CD4-positive, alpha-beta T cell treated with Interleukin-17A for 1 hour (primary cell): ENCODE measurements at places on chromosomes 7 and 10.

GRCh38 chr7:27088002-27088922 is 7.5 kb downstream of the HOXA1 start:
- DNase-seq, result no peak

GRCh38 chr10:9339716-9340115 is 1285.2 kb downstream of the GATA3 start:
- no peak for DNase-seq

GRCh38 chr10:87750817-87751216 is 67.2 kb downstream of the ATAD1 start:
- DNase-seq, result no peak

- DNase-seq, result peak; percentile 32
Measured at GRCh38 chr7:148698007-148698396, 701 bp upstream of the CUL1 start.

DNA sequence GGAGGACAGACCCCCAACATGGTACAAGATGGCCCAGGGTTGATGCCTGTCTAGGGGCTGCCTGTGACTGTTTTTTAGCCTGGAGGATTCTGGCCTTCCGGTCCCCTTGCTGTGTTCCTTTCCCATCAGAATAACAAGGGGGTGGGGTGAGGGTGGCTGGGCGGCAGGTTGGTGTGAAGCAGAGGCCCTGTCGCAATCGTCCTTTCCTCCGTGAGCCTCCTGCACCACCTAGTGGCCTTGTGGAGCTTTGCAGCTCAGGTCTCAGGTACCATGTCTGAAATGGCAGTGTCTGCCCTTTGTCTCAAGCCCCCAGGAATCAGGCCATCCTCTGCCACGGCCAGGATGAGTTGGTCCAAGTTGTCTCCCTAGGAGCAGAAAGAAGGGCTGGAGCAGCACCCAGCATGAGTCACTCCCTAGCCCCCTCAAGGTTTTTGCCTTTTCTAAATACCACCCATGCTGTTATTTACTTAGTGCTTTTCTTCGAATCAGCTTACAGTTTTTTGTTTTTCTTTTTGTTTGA is 24.2 kb downstream of the TACR2 start:
- DNase-seq, result peak; percentile 87

DNA sequence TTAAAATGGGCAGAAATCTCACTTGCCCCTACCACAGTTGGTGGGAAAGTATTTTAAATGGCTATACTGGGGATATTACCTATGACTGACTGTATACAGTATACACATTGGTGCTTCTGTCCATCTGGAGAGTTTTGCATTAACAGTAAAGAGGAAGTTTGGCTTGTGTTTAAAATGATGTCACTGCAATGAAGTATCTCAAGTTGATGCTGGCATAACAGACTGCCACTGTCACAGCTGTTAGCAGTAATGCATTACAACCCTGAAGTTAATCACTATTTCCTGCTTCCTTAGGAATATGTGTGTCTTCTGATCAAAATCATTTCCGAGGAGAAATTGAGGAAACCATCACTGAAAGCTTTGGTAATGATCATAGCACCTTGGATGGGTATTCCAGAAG is 1.9 kb downstream of the DKK1 start:
- DNase-seq, result no peak

DNA sequence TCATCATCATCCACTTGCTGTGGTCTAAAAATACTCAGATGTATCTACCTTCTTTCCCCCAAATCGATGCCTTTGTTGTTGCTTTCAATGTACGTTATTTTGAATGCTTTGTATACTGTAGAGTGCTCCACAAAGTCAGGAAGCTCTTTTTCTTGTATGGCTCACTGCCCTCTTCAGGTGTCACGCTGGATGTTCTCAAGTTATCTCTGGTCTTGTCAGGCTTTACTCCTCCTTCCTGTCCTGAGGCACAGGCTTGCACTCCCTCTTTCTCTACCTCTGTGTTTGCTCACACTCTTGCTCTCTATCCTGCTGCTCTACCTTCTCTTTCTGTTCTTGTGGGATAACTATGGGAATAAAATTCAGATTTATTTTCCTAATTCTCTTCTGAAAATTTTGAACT is 381.3 kb downstream of the NRG3 start:
- no peak for DNase-seq
